ENCODE measurements at places on chromosomes 4 and X.

- DNase-seq: peak; percentile 16
Measured at GRCh38 chr4:139556724-139557555, 921 bp upstream of the SETD7 start.

DNA sequence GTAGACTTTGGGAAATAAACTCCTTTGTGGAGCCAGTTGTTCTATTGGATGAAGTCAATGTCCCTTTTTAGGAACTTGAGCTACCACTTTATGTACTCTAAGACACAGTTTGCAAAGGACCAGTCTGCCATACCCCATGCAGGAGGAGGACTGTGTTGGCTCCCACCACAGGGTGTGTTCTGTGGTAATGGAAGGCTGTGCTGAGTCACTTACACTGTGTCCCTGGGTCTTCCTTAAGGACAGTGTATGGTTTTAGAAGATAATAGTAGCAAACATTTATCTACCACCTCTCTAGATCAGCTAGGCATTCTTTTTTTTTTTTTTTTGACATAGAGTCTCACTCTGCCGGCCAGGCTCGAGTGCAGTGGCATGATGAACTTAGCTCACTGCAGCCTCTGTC is 184.0 kb upstream of the PGRMC2 start:
- no peak for DNase-seq

DNA sequence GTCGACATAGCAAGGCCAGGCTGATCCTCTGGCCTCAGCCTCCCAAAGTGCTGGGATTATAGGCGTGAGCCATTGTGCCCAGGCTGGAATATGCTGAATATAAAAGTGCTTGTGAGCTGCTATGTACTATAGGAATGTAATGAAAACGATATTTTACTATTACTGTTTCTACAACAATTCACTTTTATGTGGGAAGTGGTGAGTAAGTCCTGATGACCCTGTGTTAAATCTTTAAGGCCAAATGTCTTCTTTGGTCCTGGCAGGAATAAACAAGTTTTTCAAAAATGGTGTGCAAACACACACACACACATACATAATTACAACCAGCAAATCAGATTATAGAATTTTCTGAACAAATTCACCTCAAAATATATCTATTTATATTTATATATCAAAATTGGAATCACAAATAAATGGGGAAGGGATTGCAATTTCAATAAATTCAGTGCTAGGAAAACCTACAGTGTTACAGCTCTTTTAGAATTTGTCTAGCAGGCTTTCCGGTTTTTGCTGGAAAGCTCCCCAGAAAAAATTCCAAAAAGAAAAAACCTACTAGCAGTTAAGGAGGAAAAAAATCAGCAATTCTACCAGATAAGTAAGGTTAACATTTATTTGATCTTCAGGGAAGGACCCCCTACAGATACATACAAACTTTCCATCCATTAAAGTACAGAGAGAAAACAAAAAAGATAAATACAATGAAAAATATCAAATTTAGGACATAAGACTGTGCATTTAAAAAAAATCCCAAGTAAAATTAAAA is 17.9 kb downstream of the SMIM14 start:
- DNase-seq: no peak

DNA sequence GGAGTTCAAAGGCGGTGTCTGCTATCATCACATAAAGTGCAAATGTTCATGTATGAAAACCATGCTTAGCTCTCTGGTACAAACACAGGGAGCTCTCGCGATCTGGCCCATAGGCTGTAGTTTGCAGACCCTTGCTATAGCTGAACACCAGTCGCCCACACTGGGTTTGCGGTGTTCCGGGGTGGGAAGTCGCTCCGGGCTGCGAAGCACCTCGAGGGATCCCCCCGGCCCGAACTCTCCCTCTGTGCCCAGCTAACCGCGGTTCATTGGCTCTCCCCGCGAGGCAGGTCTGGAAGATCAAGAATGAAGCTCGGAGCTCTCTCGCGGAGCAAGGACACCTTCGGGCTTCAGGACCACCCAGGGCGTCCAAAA is 341 bp upstream of the PRPS2 start:
- DNase-seq: no peak

DNA sequence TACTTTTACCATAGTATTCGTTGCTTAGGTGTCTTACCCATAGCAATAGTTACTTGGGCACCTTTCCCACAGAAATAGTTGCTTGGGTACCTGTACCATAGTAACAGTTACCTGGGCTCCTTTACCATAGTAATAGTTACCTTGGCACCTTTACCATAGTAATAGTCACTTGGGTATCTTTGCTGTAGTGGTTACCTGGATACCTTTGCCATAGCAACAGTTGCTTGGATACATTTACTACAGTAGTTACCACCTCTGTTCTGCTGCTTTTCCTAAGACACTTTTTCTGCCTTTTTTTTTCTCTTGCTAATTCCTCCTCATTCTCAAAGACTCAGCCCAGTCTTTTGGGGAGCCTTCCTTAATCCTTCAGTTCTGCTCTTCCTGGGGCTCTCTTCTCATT is 272.8 kb upstream of the PUDP start:
- DNase-seq: no peak

- no peak for DNase-seq
Measured at GRCh38 chr4:151529187-151529586, 120.2 kb downstream of the FHIP1A start.

GRCh38 chrX:139483699-139484098 is 46.8 kb upstream of the F9 start:
- no peak for DNase-seq

- DNase-seq: no peak
Measured at GRCh38 chr4:87058356-87059073, 123.7 kb downstream of the AFF1 start.

- no peak for DNase-seq
Measured at GRCh38 chr4:110624398-110624780, 1.5 kb upstream of the PITX2 start.

GRCh38 chrX:43586830-43587229 is 69.3 kb upstream of the MAOA start:
- DNase-seq: no peak

DNA sequence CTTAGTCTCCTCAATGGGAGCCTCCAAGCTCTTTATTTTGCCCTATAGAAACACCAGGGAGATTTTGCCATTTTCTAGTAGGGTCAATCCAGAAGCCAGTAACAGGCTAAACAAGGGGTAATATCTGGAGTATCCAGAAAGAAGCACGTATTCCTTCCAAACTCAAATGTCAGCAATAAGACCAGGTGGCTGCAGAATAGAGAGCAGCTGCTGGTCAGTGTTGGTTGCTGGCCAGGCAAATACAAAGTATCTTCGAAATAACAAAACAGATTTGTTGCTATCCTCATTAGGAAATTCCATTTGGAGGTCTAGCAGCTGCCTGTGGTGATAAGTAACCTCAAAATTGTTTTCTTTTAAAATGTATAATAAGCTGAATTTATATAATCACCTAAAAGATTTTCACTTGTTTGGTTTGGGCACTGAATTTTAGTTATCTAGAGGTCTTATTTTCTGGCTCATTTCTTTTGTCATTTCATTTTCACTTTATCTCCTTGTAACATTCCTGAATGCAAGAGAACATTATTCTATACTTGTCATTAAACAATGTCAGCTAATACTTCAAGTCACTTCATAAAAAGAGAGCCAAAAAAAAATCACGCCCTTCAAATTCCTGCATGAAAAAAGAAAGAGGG is 320.6 kb downstream of the DTHD1 start:
- no peak for DNase-seq

- no peak for DNase-seq
Measured at GRCh38 chr4:179437962-179438361, 1995.7 kb upstream of the AGA start.

GRCh38 chr4:119946359-119946758 is 120.3 kb downstream of the MAD2L1 start:
- DNase-seq: no peak

DNA sequence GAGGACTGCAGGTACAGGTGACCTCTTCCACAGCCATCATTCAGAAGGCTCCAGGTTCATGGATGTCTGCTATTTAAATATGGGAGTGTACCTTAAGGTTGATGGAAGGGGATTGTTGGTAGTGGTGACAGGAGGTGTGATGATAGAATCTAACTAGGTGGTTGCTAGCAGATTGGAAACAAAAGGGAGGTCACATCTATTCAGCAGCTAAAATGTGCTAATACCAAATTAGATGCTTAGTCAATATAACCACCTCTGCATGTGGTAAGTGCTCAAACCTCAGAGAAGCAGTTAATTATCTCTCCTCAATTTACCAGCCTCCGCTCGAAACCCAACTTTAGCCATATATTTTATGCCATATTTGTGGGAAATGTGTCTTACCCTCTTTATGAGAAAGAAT is 98.7 kb upstream of the CCSER1 start:
- DNase-seq: no peak

GRCh38 chr4:16939178-16939577 is 40.7 kb upstream of the LDB2 start:
- no peak for DNase-seq
